ENCODE measurements at places on chromosomes 4 and X.

GRCh38 chrX:16664074-16664473 is 14.1 kb downstream of the S100G start:
- DNase-seq, result no peak

DNA sequence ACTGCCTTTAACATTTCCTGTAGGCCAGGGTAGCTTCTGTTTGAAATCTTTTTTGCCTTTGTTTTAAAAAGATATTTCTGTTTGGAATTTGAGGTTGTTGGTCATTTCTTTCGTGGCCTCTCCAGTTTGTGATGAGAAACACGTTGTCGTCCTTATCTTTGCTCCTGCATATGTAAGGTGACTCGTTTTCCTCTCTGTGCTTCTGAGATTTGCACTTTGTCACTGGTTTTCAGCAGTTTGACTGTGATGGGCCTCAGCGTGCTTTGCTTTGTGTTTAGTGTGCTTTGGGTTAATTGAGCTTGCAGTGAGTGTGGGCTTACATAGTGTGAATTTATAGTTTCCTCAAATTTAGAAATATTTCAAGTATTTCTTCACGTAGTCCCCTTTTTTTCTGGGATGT is 81.5 kb downstream of the FAM193A start:
- DNase-seq, result no peak

DNA sequence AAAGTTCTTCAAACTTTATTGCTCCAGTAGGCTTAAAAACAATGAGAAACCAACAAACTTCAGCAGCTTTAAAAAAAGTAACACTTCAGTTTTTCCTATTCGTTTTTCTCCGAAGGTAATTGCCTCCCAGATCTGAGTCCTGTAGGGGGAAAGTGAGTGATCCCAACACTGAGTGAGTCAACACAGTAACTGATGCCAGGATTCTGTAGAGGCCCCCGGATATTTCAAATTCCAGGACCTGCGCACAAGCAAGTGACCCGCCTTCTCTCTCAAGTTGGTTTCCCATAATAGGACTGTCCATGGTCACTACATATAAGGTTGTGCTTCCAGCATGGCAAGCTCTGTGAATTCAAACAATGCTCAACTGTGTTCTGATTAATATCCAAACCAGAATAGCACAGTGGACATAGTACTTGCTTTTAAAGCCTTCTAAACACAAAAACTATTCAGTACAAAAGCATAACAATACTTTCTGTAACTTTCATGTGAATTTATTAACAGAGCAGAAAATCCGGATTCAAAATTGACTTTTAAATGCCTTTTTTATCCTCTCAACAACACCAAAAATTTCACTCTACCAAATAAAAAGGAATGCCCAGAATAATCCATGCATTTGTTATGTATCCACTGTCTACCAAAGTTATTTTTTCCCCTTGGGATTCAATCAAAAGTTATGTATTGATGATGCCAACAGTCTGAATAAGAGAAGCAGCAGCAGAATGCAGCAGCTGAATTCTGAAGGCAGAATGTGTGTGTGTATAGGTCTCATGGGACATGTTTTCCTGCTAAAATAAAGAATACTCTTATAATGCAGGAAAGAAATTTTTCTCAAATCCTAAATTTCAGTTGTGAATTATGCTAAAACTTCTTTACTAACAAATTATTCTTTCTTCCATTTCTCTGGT is at the start of gene DMD:
TSS of gene DMD (minus strand) at position 194 of the 905 bp plus-strand sequence. CDS start 237 bp downstream, outside the sequence.
- DNase-seq, result peak; percentile 76

DNA sequence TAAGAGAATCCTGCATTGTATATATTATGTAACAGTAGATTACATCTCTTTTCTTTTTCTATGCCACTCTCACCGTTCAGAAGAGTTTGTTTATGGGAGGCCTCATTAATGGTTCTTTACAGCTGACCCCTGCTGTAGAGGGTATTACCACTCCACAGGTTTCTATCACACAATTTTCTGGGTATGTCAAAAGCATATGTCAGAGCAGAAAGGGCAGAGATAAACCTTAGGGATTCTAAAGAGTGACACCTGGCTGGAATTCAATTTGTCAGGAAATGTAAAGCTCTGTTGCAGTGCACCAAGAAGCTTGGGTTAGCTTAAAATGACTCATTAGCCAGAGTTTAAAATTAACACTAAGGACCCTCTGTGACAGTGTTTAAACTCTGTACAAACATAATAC is 658.7 kb downstream of the PCDH18 start:
- no peak for DNase-seq

GRCh38 chr4:40573593-40574311 is 55.9 kb downstream of the RBM47 start:
- DNase-seq, result no peak

DNA sequence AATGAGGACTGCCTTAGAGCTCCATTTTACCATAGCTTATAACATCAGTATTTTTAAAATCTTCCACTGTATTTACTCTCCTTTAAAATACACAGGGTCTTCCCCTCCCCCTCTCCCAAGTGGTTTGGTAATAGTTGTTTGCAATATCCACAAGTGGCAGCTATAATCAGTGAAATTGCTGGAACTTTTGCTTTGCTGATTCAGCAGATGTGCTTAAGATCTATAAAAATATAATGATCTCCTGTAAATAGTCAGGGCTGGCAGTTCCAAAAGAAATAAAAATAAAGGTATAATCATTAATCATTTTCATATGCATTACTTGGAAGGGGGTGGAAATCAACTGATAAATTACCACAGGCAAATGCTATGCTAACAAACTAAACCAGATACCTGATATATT is 345.2 kb downstream of the KLHL13 start:
- no peak for DNase-seq

Measured in mammary epithelial cell (primary cell).